ENCODE measurements at places on chromosomes 7 and 10.

DNA sequence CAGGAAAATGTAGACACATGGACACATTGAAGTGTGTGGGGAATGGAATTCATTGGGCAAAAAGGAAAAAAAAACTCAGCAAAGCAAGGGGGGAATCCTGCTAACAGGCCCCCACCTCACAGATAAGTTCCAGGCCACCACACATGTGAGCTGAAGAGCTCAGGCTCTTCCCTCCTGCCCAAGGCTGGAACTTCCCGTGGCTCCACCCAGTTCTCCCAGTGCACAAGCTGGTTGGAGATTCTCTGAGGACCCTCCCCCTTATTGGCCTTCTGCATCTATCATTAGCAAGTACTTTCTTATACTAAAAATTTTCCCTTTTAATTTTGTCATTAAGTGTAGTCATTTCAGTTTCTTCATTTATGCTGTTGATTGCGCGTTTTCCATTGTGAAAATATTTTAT, 190.8 kb downstream of the CCSER2 start:
- no peak for DNase-seq

DNA sequence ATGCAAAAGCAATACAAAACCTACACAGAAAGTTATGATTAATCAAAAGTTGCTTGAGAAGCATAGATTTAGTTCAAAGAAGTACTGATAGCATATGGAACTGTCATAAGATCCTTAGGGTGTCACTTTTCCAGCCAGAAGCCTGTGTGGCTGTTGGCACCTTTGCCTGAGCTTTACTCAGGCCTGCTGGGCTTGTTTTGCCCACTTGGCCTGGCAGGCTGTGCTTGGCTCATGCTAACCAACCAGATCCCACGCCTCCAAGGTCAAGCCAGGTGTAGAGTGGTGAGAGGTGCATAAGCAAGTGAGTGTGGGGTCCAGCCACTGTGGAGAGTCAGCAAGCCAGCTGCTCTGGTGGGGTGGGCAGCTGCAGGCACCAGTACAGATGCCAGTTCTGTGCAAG, 12.0 kb upstream of the LIPA start:
- DNase-seq: no peak

DNA sequence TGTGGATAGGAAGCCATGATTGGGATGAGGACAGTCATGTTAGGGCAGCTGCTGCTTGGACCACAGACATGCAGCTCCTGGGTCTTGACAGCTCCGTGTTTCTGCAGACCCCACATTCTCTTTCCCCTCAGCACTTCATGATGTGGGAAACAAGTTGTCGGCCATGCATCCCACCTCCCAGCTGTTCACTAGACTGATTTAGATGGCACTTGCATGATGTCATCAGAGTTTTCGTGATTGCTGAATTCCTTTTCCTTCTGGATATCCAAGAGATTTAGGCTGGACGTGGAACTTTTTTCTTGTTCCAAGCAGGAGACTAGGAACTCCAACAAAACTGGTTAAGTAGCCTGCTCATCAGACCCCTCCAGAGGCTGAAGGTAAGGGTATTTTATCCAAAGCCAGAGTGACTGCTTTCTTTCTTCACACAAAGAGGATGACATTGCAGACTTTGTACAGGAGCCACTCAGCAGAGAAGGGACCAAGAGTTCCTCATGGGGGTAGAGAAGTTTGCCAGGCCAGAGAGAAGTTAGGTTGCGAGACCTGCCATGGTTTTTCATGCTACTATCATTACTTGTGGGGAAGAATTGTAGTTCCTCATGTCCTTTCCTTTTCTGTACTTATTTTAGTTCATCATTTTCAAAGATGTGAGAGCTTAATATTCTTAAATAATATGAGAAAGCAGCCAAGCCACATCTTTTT, 117.7 kb upstream of the GJD4 start:
- DNase-seq: no peak

GRCh38 chr7:27697861-27698430, 35.3 kb upstream of the HIBADH start:
- DNase-seq: no peak

GRCh38 chr10:91901784-91902677, 7.3 kb downstream of the FGFBP3 start:
- DNase-seq: no peak

- no peak for DNase-seq
Measured at GRCh38 chr7:55271661-55272060, 93.5 kb upstream of the LANCL2 start.

- no peak for DNase-seq
Measured at GRCh38 chr7:100914879-100915447, 19.3 kb upstream of the ACHE start.

DNA sequence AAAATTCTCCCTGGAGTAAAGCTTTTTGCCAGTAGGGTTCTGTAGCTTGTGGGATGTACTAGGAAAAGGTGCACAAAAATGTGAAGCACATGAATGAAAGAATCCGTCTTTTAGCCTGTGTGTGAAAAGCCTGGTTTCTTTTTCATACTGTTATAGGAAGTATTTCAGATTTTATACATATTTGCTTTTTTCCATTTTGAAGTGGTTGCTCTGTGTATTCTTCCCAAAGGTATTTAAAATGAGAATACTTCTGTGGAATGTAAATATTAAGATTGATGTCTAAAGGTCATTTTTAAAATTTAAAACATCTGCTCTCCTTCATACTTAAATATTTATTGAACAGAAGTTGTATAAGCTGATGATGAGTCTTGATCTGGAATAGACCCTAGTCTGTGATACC, 96.8 kb downstream of the CDK14 start:
- no peak for DNase-seq

DNA sequence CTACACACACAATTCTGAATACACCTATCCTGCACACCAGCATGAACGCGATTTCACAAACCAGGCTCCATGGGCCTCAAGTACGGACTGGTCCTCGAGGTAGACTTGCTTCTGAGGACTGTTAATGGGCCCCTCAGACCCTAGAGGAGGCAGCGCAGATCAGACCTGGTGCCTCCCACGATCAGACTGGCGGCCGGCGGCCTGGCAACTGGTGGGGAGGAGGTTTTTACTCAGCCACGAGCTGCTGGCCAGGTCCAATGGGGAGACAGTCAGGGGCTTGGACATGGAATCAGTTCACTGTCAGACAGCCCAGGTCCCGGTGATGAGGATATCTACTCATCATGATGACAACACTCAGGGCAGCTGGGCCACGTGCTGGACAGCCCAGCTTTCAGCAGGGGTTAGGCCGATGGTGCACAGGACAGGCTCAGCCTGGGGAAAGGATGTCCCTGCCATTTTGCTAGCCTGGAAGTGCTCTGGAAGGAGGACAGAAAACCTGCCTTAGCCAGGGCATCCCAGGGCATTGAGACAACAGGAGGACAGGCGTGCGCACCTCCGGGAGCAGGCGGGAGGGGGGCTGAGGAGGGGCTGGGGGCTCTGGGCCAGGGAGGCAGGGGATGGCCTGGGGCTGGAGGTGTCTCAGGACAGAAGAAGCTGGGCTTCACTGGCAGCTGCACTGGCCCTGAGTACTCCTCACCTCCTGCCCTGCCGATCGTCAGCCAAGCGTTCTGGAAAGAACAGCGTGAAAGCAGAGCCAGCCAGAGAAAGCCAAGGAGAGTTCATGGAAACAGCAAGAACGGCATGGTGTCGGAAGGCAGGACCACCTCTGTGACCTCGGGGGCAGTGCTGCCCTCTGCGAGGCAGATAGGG, 48.0 kb upstream of the RASGEF1A start:
- DNase-seq: no peak

DNA sequence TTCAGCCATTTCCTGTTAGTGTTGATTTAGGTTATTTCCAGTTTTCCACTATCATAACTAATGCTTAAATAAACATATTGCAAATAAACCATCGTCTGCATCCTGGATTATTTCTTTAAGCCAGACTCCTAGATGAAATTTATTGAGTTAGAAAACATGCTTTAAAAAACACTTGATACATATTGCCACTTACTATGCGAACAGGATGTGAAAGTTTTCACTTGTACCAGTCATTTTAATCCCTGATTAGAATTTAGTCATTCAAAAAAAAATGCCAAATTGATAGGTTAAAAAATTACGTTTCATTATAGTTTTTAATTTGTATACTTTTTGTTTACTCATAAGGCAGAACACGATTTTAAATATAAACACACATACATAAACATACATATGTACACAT, 309.6 kb downstream of the RNLS start:
- DNase-seq: no peak

- no peak for DNase-seq
Measured at GRCh38 chr10:1249142-1249920, 193.1 kb downstream of the WDR37 start.

- DNase-seq: no peak
Measured at GRCh38 chr7:51150193-51150592, 166.4 kb downstream of the COBL start.

DNA sequence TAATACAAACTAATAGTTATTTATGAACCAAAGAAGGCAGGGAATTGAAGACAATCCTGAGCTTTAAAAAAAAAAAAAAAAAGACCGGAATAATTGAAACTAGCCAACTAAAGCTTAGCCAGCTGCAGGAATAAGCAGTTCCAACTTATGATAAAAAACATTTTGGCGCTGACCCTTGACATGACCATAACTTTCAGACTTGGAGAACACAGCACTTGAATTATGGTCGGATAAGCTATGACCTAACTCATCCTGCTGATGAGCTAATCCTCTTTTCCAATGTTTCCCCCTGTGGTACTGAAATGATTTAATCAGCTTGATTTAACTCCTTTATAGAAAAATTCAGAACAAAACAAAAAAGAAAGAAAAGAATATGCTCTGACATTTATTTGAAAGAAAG, 181.8 kb downstream of the DGKB start:
- no peak for DNase-seq

DNA sequence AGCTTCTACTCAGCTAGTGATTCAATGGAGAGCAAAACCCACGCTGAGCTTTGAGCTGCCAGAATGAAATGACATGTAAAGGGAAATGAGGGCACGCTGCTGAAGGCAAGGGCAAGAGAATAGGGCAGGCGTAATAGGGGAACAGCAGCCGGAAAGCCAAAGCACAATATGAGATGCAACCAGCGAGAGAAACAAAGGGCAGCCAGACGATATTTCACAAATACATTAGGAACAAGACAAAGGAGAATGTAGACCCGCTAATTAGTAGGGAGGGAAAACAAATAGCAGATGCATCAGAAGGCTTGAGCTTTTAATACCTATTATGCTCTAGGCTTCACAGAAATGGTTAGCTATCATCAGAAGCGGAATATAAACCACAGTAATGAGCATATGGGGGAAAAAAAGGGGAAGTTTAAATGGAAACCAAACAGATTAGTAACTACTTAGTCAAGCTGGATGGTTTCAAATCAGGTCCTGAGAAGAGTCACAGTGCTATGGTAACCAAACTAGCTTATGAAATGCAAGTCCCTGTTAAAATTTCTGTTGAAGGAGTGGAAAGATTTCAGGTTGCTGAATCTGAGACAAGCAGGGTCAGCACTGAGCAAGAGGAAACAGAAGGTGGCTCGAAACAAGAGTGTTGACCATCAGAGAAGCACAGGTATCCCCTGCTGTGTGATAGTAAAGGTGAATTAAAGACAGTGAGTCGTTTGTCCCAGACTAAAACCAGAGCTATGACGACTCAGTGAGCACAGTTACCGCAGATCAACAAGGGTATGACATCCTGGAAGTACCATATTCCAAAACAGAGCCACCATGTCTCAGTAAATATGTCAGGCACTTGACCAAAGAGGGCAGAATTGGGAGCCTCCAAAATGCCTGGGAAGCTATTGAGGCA, 496.9 kb upstream of the CELF2 start:
- DNase-seq: no peak

GRCh38 chr7:94344826-94345225, 49.9 kb upstream of the COL1A2 start:
- no peak for DNase-seq

GRCh38 chr7:105932835-105933477, 30.1 kb upstream of the CDHR3 start:
- DNase-seq: no peak

- DNase-seq: no peak
Measured at GRCh38 chr10:121709675-121710073, 111.4 kb upstream of the FGFR2 start.

DNA sequence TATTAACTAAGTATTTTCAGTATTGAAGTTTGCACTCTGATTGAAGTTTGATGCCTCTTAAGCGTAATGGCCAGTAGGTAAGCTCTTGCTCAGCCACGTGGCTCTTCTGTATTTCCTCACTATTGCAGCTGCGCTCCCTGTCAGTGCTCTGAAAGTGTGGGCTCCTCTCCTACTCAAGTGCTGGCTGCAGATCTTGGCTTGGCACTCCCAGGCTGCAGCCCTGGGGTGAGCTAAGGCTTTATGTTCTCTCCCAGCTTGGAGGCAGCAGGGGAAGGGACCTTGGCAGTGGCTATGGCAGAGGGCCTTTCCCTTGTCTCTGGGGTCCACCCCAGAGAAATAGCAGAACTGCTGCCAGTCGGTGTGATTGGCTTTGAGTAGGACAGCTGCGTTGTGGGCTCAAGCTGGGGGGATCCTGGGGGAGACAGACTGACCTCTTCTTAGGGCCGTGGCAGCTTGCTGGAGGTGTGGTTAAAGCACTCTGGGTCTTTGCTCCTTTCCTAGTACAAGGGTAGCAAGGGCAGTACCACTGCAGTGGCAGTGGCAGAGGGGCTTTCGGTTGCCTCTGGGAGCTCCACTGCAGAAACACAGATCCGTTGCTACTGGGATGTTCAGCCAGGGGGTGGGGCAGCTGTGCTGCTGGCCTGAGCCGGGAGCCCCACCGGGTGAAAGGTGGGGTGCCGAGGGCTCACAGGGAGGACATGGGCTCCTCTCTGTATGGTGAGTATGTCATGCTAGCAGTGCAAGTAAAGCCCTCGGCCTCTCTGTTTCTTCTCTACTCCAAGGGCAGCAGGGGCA, 100.5 kb downstream of the GLCCI1 start:
- DNase-seq: peak; percentile 13

GRCh38 chr7:23055582-23056178, 41.8 kb upstream of the HYCC1 start:
- DNase-seq: no peak

DNA sequence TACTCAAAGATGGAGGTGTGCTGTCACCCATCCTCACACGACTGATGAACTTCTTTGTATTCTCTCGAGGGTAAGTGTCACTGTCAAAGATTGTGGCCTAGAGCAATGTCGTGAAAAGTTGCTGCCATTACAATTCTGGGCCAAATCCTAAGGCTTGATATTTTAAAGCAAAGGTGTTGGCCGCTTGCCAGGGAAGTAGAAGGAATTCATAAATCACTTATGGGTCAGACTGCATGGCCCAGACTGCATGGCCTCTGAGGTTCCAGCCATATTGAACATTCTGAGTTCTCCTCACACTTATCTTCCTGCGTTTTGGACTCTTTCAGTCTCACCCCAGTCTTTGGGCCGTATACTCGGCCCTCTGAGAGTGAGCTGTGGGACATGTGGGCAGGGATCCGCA, 8.6 kb downstream of the MEST start:
- DNase-seq: no peak

- DNase-seq: no peak
Measured at GRCh38 chr10:42933448-42934340, 143.2 kb upstream of the RET start.

- DNase-seq: peak; percentile 67
Measured at GRCh38 chr10:119817991-119818888, 54.4 kb downstream of the MCMBP start.

All from substantia nigra (tissue), 51 donors.